AG08395 (cell line): ENCODE measurements at places on chromosomes 2 and 18.

DNA sequence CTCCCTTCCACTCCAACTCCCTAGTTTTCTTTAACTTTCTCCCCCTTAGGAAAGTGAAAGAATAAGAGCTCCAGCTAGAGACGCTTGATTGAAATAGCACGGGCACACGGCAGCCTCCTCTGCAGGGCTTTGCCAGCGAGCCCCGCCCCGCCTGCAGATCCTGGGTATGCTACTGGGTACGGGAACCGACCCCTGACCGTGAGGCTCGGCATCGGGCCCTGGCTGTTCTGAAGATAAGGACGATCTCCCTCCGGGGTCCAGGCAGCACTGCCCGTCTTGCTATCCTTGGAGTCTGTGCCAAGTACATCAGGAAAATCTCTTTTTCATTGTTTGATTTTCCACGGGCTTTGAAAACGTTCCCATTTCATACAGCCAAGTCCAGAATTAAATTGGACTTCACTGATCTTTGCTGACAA, 284.5 kb downstream of the MTX2 start:
- peak; percentile 55 for DNase-seq

- no peak for DNase-seq
Observed at GRCh38 chr18:49228187-49228586, 232.3 kb downstream of the DYM start.

DNA sequence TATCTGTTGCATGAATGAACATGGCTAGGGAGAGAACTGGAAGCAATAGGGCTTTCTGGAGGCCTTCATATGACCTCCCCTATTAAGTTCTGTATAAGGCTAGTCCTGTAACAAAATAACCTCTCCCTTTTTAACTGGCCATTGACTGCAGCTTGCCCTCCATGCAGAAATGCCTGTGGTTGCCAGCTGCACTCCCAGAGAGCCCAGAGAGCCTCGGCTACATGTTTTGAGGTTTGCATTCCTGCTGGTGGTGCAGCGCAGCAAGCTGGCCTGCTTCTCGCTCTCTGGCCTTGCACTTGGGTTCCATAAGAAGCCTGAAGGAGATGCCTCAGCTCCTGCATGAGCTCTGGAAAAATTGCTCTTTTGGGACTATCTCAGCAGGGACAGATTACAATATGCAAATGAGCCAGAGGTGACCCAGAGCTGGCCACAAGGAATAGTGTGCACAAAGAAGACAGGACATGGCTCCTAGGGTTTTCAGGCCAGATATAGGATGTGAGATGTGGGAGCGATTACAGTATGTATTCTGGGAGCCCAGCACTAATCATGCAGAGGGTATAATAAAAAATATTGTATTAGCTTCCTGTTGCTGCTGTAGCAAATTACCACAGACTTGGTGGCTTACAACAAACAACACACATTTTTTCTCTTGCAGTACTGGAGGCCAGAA, 186.7 kb downstream of the INSIG2 start:
- no peak for DNase-seq

DNA sequence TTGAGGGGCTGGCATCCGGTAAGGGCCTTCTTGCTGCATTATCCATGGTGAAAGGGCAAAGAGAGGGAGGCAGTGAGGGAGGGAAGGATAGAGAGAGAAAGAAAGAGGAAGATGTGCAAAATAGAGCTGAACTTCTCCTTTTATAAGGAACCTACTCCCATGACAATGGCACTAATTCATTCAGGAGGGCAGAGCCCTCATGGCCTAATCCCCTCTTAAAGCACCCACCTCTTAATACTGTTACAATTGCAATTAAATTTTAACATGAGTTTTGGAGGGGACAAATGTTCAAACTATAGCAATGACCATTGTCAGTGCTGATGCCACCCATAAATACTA, 60.2 kb downstream of the CXCR4 start:
- no peak for DNase-seq

DNA sequence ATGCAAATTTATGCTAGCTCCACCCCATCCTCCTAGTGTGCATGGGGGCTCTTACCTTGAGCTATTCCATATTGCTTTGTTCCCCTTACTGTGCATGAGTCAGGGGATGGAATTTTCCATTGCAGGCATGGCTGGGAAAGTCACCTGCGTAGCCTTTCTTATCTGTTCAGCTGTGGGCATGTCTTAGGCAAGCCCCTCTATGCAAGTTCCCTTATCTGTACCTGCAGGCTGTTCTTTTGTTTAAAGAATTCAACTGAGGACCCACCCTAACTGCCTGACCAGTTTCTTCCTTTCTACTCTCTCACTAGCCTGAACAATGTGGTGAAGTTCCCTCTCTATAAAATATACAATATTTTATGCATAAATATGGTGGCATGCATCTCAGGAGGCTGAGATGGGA, 54.2 kb upstream of the CDCA7 start:
- DNase-seq = no peak

DNA sequence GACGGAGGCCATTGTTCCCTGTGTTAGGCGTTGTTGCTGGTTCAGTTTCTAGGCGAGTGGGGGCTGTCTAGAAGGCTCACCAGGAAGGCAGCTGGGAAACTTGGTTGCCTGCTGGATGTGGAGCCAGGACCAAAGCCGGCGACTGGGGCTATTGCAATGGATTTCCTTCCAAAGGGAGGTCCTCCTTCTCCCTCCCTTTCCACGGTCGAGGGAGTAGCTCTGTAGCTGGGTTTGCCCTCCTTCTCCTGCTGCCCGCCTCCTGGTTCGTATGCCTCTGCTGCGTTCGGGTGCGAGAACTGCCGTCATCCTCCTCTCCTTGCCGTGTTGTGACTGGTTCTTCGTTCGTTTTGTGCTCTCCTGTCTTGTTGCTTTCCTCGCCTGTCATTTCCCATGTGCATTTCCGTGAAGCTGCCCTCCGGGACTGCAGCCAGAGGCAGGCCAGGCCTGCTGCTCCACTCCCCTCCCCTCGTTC, 203.4 kb downstream of the NEDD4L start:
- DNase-seq = no peak
